Endodermal cell (in vitro differentiated cells): ENCODE measurements at places on chromosomes 12 and 14. TPM values are rescaled to one million over a fixed set of nuclear protein-coding genes. Genes with fewer than 3 reads are reported as not detected.
A peak's percentile ranks its signal among the peaks of the same experiment; 100 is the strongest.

KRT77 gene
- not detected in 2 replicates for total RNA-seq

- DNase-seq = no peak
These were observed 14.0 kb upstream of the CPSF6 start for GRCh38 chr12:69225251-69225910.

- no peak for DNase-seq
These were observed 103.9 kb downstream of the ARID2 start for GRCh38 chr12:45833401-45833800.

- no peak for DNase-seq
These were observed 91.8 kb downstream of the SLC41A2 start for GRCh38 chr12:104866291-104866690.

RASSF9 gene
- 0.35 to 1.4 TPM (median 1.0 TPM) in 3 replicates for total RNA-seq

DNA sequence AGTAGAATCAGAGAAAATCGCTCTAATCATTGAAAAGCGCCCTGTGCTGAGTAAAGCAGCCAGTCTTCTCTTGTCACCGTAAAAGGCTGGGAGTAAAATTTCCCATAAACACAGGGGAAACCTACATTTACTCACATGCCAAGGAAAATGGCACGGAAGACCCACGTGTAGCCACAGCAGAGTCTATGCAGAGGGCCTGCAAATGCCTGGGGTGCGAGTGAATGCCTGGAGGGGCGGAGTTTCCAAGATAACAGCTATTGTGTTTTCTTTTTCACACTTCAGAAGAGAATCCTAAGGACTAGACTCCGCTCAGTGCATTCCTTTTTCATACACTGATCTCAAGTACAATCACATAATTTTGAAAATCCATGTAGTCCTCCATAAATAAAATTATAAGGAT lies 159.9 kb upstream of the FOXN3 start:
- DNase-seq = peak; percentile 78

DNA sequence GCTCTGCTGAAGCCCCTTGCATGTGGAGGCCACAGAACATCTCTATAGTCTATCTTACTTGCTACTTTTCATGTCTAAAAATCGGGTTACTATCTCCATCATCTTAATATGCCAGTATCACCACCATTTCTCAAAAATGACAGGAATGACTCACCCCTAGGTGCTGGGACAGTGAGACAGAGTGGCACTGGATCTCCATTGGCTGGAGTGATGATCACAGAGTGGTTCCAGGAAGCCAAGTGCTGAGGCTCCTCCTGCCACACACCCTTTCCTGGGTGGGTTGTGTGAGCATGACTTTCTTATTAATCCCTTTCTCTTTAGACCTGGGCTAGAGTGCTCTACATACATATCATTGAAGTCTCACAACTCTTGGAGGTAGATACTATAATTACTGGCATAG lies 3.3 kb upstream of the ASCL1 start:
- DNase-seq = no peak

GRCh38 chr14:50762001-50762930 lies 68.7 kb downstream of the NIN start:
- no peak for DNase-seq
